ENCODE measurements at places on chromosomes 3 and 15.

DNA sequence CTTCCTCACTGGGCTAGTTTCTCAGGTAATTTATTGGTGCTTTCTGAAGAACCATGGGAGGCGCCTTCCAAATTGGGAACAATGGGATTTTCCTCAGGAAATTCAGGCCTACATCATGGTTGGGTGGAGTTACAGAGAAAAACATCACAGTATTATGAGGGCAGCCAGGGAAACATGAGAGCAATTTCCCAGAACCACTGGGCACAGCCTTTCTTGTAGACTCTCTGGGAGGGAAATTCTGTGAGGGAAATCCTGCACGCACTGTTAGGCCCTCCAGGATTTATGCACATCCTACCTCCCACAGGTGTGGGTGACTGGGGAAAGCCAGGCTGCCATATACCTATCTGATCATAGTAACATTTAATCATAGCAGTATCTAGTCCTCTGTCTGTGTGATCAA, 13.2 kb downstream of the POPDC2 start:
- DNase-seq: no peak

DNA sequence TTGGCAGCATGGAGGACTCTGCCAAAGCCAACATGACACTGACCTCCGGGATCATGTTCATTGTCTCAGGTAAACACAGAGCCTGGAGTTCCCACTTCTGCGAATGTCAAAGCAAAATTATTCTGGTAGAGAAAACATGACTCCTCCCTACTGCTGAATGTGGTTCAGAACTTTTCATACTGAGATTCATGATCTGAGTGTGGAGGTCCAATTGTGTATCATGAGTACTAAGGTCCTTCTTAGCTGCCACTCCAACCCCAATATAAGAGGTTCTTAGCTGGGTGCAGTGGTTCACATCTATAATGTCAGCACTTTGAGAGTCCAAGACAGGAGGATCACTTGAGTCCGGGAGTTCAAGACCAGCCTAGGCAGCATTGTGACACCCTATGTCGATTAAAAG, 13.8 kb downstream of the CLDN18 start:
- DNase-seq: no peak

GRCh38 chr15:48101376-48101961, 19.3 kb upstream of the SLC24A5 start:
- no peak for DNase-seq

DNA sequence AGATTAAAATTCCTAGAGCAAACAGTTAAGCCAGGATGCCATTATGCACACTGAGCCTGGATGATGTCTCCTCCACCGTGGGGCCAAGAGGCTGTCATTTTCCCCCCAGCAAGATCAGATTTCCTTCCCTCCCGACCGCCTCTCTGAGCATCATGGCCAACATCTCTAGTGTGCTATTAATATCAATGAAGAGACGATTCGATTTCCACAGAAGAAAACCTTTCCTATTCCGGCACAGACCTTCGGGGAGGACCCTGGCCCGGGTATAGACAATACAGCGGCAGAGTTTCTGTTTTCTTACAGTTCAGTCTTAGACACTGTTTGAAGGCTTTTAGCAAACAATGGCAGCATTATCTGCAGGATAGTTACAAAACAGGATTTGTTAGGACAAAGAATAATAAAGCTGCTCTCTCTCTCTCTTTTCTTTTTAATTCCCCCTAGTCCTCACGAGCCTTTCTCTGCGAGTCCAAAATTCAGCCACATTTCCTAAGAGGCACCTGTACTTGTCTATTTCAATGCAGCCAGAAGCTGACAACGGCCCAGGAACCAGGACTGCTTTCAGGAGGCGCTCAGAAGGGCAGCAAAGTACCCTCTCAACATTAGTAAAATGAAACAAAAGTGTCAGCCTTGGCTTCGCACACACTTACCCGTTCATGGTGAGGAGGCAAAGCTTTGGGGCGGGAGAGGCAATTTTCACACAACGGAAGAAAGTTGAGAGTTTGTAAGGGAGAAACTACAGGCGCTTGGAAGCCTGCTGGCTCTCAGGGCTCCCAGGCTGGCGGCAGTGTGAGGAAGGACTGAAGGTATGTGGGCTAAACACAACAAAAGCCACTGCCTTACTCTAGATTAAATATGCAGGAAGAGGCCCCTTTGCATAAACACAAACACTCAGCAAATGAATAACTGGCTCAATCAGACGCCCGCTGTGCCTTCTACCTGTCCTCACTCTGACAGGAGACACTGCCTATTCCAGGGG, 278.0 kb downstream of the FOXP1 start:
- DNase-seq: no peak

DNA sequence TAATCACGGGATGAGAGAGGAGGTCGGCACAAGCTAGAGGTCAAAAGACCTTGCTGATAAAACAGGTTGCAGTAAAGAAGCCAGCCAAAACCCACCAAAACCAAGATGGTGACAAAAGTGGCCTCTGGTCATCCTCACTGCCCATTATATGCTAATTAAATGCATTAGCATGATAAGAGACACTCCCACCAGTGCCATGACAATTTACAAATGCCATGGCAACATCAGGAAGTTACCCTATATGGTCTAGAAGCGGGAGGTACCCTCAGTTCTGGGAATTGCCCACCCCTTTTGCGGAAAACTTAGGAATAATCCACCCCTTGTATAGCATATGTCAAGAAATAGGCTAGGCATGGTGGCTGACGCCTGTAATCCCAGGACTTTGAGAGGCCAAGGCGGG, 4.3 kb upstream of the ULK4 start:
- DNase-seq: no peak
